ENCODE measurements at places on chromosomes 4 and X.

DNA sequence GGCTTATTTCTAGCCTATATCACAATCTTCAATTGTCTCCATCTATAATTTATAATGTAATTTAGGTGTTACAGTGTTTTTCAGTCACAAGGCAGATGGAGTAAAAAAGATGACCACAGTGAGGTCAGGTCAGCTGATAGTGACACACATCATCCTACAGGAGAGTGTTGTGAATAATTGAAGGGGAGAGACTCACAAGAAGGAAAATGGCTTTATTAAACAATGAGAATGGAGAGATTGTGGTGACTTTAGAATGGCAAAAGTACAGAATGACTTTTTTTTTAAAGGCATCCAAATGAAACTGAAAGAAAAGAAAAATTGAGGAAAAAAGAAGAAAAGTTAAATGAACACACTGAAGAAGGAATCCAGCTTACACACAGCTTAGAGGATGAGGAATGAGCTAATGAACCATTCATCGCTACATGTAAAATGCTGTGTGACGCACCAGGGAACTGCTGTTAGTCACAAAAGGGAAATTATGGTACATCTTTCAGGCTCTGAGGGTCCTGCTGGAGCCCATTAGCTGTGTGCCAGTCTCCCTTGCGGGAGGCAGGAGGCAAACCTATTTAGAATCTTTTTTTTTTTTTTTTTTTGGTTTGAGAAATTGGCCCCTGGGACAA is 56.6 kb downstream of the SPRY1 start:
- DNase-seq, result no peak

- DNase-seq, result no peak
These were observed 104.9 kb upstream of the GIMD1 start for GRCh38 chr4:106473515-106473914.

DNA sequence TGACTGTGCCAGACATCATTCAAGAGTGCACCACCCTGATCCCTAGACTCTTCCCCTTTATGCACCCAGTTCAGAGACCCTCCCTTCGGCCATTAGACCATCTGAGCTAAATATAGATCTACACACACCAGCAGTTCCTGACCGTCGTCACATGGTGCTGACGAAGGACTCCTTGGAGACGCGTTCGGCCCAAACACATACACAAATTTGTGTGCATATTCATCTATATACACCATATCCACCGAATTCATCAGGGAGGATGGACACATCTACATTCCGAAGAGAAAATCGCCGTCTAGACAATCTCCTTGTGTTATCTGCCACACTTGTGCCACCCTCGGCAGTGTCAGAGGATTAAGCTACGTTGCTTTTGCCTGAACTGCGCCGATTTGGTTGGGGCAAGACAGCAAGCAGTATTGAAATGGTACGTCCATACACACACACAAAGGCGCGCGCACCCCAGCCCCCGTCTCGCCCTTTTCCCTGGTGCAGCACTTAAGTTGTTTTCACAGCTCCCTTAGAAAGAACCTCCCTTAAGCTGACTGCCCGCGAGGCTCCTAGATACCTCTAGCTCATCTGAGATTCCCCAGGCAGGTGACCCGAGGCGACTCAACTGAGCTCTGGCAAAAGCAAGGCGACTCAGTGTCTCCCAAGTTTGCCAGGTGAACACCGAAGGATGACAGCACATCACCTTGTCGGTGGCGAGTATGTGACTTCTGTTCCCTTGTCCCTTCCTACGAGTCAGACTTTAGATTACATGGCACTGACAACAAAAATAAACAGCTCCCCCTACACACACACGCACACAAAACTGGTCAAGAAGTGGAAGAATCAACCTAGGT is 1.0 kb downstream of the RASGEF1B start:
- DNase-seq, result no peak

- DNase-seq, result no peak
These were observed 21.2 kb downstream of the ZIC3 start for GRCh38 chrX:137587151-137587550.

- peak; percentile 4 for DNase-seq
These were observed 14.5 kb upstream of the PRRG3 start for GRCh38 chrX:151680805-151681204.

DNA sequence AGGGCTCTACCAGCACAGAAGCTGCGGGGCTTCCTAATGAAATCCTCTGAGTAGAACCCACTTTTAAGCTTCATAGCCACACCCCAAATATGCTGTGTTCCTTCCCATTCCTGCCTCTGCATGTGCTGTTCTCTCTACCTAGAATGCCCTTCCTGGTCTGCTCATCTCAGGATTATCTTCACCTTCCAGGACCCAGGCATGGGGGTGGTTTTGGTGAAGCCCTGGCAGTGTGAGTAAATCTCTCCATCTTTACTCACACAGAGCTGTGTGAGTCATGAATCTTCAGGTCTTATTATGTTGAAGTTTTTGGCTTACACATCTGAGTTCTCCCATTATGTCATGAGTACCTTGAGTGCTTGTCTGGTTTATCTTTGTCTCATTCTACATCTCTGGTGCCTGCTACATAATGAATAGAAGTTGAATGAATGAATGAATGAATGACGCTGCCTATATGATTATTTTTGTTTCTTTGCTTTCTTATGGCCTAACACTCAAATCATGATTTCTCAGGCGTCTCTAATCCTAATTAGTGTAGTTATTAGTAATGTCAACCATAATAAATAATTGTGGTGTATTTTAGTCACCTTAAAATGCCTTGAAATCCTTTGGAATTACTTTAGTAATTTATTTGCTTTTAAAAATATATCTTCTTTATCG is 41.9 kb downstream of the HADH start:
- DNase-seq, result no peak

DNA sequence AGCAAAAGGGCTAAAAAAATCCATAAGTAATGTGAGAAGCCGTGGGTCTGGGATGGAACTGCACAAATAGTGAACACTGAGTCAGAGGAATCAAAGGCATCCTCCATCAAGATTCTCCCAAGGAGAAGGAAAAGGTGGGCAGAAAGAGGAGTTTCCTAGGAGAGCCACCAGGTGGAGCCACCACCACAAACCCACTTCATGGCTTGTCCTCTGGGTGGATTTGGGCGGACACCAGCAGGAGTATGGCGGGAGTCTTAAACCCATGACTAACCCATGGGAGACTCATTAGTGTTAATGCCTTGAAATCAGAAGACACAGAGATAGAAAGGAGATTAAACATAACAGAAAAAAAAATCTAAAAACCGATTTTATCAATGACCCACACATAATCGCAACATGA is 147.7 kb downstream of the SH3KBP1 start:
- no peak for DNase-seq

DNA sequence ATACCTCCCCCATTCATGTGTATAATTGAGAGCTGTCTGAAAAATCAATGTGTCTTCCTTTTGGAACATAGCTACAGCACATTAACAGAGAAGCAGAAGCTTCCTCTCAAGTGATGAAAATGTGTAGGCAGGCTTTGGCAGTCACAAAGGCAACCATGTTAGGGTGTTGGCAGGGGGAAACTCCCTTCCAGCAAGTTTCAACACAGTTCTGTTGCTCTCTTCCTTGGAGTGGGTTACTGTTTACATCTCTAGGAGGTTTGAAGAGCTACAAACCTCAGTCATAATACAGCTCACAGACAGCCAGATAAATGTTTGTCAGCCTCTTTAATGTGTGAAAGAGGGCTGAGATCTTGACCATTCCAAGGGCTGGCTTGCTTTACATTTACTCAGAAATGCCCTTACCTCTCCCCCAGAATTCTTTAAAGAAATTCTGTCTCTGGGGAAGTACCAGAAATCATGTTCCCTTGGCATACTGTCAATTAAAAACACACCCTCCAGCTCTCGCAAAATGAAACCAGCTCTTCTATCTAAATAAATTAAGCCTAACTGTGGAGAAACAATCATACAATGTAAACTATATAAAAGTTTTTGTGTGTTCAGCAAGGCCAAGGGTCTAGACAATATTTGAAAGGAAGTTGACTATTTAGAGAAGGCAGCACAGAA is 18.9 kb downstream of the ZBTB33 start:
- DNase-seq, result no peak

DNA sequence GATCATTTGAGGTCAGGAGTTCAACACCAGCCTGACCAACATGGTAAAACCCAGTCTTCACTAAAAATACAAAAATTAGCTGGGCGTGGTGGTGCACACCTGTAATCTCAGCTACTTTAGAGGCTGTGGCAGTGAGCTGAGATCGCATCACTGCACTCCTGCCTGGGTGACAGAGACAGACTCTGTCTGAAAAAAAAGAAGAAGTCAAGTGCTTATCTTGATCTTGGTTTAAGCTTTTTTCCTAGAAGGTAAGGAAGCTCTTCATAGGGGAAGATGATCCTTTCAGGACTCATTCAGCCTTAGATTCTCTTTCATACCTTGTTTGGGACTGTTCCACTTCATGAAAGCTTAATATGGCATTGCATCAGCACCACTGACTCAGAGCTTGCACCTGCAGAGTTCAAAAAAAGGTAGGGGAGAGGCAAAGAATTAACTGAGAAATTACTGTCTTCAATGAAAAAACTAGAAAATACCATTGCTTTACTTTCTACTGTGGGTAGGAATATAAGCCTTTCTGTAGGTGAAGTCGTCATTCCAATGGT is 70.8 kb upstream of the EPGN start:
- DNase-seq, result no peak

- DNase-seq, result no peak
These were observed 77.3 kb upstream of the TMEM47 start for GRCh38 chrX:34734383-34734782.

DNA sequence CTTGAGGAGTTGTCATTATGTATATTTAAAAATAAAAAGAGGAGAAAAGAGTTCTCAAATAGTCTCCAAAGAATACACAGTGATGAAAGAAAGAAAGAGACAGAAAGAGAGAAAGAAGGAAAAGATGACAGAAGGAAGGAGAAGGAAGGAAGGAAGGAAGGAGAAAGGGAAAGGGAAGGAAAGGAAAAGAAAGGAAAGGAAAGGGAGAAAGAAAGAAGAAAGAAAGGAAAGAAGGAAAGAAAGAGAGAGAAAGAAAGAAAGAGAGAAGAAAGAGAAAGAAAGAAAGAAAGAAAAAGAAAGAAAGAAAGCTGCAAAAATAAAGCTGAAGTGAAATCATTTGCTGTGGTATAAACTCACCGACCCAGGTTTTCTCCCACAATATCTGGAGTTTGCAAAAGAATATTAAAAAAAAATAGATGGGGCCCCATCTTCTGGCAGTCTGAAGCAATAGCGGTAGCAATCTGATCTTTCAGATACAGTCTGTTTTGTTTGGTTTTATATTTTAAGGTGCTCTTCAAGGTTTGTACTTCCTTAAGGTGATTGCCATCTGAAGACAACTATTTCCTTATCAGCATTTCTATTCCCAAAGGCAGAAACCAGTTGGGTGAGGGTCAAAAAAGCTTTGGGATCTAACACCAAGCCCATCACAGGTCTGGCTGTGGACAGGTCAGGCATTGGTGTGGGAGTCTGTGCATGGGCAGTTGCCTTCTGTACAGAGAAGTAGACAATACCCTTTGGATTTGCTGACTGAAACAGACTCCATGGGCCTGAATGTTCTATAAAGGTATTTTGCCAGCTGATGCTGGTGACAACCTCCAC is 160.4 kb downstream of the CPEB2 start:
- DNase-seq, result no peak

DNA sequence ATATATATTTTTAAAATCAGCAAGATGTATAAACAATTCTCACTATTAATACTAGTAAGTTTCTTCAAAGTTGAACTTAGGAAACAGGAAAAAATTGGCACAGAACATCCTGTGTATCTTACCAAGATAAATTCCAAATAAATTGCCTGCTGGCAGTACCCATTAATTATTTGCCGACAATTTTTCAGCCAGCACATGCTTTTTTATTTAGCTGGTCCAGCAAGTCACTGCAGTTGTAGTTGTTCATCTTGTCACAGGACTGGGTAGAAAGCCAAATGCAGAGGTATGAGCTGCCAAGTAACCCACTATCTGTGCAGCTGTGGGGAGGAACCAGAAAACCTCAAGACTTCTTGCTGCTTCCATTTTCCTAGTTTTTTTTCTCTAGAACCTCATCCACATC is 113.4 kb downstream of the PACRGL start:
- DNase-seq, result no peak

DNA sequence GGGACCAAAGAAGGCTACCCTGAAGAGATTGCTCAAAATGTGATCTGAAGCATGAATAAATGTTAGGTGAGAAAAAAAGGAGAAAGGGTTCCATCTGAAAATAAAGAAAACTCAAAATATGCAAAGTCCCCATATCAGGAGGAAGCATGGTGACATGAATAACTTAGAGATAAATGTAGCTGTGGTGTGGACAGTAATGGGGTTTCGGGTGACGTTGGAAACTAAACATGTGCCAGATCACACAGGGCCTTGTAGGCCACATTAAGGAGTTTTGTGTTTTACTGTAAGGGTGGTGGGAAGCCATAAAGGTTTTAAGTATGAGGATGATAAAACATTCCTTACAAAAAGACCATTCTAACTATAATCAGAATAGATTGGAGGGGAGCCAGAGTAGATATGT is 40.3 kb upstream of the ACSL4 start:
- DNase-seq, result no peak

DNA sequence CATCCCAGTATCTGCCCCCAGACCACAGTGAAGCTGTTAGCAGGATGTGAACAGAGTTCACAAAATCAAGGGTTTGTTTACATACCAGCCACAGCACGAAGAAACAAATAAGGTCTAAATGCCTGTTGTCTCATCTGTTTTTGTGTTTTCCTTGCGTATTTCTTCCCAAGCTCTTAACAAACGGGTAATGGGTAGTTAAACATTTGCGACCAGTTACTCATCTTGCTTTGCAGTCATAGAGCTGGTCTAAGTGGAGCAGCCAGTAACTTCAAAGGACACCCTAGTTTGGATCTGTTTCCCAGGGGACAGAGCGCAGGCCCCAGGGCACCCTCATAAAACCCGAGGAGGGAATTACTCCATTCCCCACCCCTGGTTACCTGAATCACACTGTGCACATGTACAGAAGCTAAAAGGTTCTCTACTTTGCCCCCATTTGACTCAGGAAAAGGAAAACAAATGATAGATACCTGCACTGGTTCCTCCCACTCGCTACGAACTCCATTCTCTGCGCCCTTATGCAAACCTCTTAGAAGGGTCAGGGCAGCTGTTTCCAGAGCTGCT is 68.8 kb downstream of the MAML3 start:
- DNase-seq, result no peak

GRCh38 chr4:10096201-10096977 is 20.2 kb downstream of the WDR1 start:
- peak; percentile 68 for DNase-seq

GRCh38 chrX:46814966-46815365 is 21.9 kb upstream of the RP2 start:
- DNase-seq, result no peak

DNA sequence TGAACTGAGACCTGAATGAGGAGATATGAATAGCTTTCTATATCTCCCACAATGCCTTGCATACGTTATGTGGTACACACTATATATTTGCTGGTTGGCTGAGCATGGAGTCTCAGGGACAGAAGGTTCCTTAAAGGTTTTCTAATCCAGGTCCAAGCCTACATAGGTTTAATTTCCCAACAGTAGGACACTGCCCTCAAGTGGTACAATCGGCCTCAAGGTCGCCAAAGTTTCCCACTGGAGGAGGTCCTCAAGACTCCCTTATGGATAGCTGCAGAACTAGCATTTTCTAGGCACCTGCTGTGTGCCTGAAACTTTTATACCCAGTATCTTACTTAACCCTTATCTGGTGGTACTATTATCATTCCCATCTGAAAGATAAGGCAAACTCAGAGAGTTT is 21.0 kb upstream of the EFNB1 start:
- no peak for DNase-seq

Data from activated CD8-positive, alpha-beta memory T cell treated with anti-CD3 and anti-CD28 coated beads for 1 hour (primary cell).